Aorta (tissue), 5 donors: ENCODE measurements at places on chromosomes 2 and 18. TPM values are rescaled to one million over a fixed set of nuclear protein-coding genes. Genes with fewer than 3 reads are reported as not detected.

DNA sequence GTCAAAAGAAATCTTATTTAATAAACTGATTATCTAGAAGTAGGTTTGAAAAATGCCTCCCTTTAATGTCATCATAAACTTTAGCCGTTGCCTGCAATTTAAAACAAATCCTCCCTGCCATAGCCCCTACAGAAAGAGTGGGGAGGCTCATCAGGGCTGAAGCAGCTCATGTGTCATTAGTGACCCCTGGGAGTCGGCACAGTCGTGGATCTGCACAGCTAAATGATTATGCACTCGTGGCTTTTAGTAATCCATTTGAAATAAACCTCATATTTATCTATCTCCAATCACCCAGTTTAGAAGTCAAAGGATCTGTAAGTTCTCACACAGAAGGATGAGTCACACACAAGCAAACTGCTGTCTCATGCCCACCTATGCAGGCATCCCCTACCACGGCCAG lies 277.3 kb downstream of the SS18 start:
- no peak for DNase-seq

GRCh38 chr2:46650556-46651001 lies 171.2 kb downstream of the TMEM247 start:
- no peak for DNase-seq

DNA sequence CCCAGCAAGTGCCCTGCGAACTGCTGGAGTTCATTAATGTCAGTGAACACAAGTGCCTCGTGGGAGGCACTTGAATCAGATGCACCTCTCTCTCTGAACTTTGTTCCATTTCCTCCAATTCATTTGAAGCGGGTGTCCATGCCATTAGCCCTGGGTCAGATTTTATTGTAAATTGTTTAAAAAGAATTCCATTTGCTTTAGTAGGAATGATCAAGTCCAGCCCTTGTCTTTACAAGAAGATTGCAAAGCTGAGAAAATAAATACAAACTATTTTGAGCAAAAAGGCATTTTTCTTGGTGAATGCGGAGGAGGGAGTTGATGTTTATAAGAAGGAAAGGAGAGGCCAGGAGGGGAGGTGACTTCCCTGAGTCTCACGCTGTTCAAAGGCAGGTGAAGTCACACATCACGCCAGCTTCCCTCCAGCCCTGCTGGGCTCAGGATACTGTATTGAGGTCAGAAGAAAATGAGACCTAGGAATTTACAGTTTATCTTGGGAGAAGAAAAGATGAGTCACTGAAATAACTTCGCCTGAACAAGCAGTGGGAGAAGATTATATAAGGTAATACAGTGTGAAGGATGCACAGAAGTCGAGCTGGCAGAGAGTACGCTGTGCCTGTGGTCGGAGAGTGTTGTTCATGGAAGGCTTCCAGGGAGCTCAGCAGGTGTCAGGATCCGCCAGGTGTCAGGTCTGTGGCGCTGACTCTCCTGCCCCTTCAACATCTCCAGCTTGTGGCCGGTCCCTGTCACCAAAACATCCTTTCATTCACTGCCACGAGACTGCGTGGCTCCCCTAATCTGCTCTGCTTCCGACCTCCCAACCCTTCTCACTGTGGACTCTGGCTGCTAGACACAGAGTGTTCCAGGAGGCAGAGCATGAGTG lies 36.5 kb downstream of the EFR3B start:
- DNase-seq = no peak

- DNase-seq = no peak
These were observed 82.8 kb downstream of the AFF3 start for GRCh38 chr2:100059638-100060037.

DNA sequence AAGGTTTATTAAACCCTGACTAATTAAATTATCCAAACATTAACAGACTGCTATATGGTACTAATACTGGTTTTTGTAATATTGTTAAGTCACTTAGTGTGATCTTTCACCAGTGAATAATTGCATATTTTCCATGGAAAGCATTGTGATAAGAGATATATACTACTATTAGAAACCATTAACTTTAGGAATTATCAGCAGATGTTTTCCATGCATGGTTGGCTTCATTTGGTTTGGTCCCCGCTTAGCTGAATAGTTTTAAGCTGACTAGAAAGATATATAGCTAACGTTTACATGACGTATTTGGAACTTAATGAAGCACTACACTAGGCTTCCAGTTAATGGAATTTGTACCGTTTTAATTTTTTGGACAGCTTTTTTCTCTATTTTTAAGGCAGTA lies 37.9 kb downstream of the LCLAT1 start:
- DNase-seq = no peak

KLHL41 gene
- total RNA-seq = 0.87 TPM

STARD6 gene
- not detected for total RNA-seq

KYNU gene
- 13.5 TPM for total RNA-seq

BMP10 gene
- total RNA-seq = not detected
